ENCODE measurements at places on chromosomes 2 and 18.

- DNase-seq: no peak
Observed at GRCh38 chr2:19786408-19787058, 115.2 kb downstream of the TTC32 start.

DNA sequence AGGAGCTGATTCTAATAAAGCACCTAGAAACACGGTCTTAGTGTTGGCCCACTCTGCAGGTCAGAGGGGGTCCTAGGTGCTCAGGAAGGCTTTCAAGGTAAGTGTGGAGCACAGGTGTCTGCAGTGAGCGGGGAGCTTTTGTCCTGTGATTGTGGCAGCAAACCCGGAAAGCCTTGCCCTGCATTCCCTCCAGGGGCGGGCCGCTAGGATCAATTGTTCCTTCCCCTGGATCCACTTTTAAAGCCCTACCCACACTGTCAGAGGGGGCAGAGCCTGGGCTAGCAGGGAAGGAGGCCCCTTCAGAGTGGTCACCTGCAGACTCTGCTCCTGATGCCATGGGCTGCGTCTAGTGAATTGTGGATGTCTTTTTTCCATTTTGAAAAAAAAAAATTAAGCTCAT is 176.0 kb downstream of the CTIF start:
- no peak for DNase-seq

DNA sequence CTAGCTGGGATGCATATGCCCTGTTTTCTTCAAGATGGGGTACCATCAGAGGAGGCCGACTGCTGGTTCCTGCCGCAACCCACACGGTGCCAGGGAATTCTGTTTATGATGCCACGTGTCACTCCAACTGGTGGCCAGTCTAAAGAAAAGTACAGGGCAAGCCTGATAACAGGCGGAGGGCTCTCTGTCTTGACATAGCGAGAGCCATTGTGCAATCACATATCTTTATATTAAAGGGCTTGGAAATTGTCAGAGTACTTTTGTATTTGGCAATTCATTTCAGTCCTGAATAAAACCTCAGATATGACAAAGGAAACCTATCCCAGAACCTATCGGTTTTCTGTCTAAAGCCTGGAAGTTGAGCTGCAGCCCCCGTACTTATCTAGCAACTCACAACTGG is 768.4 kb downstream of the TDRD15 start:
- DNase-seq: no peak

DNA sequence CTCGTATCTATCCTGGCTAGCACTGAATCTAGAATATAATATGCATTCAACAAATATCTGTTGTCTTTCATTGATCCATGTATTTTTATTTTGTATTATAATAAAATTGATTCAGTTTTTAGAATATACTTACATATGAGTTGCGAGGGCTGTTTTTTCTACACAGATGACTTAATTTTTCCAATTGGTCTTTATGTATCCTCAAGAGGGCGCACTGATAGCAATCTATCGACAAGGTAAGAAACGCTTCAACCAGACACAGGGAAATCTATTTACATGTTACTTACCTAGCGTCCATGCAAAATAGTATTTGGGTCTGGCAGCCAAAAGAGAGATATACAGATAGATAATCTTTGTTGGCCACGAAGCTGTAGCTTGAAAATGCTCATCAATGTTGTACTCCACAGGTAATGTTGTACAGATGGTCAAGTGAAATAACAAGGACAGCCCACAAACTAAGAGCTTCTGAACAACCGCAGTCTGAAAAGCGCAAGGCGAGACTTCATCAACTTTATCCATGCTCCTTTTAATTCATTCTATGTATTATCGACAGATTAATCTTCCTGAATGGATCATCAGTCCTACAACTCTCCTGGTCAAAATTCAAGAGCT is 35.5 kb upstream of the KIDINS220 start:
- no peak for DNase-seq

DNA sequence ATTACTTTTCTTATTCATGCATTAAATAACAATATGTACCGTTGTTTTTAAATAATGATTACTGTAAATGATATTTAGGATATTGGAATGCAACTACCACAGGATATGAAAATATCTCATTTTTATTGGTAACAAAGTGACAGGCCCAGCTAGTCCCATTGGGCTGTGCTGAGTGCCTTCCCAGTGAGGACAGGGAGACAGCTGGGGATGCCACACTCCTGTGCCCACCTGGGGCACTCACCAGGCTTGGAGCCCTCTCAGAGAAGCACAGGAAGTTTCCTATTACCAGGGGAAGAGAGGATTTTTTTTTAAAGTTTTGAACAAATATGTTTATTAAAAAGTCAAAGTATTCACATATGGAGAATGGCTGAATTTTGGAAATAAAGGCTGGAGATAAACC is 48.9 kb downstream of the PARD6G start:
- DNase-seq: no peak

GRCh38 chr18:68399721-68400120 is 315.2 kb downstream of the TMX3 start:
- DNase-seq: no peak

- no peak for DNase-seq
Observed at GRCh38 chr2:37993143-37993542, 68.1 kb downstream of the RMDN2 start.

GRCh38 chr2:68287580-68288441 is 31.9 kb downstream of the CNRIP1 start:
- DNase-seq: no peak

GRCh38 chr2:229673676-229674075 is 40.7 kb downstream of the DNER start:
- no peak for DNase-seq

GRCh38 chr2:132798341-132798740 is 128.3 kb upstream of the LYPD1 start:
- DNase-seq: no peak

DNA sequence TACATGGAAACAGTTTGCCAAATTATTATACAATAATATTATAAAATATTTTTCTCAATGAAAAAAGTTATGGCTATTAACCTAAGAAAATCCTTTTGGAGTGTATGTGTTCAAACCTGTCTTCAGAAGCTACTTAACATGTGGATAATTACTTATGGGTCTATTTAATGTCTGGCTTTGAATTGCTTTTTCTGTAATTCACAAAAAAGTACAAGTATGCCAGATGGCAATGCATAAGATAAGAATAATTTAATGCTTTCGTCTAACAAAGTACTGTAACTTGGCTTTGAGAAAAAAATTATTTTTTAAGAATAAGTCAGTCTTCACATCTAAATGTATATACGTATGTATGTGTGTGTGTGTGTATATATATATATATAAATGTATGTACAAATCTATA is 1073.0 kb downstream of the TDRD15 start:
- no peak for DNase-seq

- no peak for DNase-seq
Observed at GRCh38 chr2:240462073-240462706, 26.7 kb downstream of the GPC1 start.

GRCh38 chr2:240362826-240363745 is 72.4 kb upstream of the GPC1 start:
- DNase-seq: no peak

GRCh38 chr18:14975431-14975830 is 227.5 kb downstream of the ANKRD30B start:
- DNase-seq: no peak

DNA sequence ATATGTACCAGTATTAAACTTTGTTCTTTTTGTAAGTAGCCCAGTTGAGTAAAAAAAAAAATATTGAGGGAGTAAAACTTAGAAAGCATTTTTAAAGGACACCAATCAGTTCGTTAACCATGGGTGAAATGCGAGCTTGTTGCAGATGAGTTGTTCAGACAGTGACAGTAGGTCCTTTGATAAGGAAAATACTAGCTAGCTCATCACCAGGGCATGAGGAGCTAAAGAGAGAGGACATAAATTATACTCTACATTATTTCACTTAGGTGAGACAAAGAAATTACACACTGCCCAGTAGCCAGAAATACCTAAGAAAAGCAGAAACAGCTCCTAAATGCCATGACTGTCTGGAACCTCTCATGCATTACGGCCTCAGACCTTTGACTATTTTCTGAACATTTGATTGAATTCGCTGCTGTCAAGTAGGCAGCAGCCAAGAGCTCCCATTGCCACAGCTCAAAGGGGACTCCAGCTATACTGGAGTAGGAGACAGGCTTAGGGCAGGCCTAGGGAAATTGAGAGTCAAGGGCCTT is 2.6 kb upstream of the HNRNPLL start:
- no peak for DNase-seq

DNA sequence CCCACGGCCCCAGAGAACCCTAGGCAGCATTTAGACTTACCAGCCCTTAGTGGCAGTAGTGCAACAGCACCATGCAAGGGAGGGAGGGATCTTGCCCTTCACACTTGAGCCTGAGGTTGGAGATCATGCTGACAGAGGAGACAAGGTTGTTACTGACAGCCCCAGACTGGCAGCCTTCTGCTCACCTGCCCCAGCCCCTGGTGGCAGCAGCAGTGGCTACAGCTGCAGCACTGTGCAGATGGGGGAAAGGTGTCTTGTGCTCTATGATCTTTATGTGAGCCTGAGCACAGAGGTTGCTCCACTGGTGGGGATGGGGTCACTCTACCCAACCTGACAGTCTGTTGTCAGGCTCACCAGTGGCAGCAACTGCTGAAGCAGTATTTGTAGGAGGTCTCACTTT is 501.2 kb upstream of the LRRTM4 start:
- DNase-seq: no peak

GRCh38 chr2:97911206-97911921 is 84.4 kb downstream of the TMEM131 start:
- no peak for DNase-seq

DNA sequence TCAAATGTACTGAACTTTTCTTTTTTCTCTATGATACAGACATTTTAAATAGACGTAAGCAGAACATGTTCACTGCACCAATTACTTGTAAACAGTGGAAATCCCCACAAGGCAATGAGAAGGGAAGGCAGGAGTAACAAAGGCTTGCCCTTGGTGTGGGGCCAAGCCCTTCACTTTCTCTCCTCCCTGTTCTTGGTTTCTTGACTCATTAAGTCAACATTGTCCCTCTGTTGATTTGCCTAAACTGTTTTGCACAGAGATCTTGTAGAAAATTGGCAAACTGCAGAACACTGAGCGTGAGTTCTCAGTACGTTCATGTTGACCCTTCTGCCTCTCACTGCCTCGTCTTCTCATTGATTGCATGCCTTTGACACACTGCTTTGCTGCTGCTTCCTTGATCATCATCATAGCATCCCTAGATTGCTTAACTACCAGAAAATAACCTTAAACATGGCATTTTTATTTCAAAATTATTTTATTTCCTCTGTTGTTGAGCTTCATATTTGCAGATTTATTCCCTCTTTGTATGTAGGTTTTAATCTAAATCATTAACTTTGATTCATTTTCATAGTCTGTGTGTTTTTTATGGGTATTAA is 257.7 kb downstream of the PTGR3 start:
- DNase-seq: no peak

- DNase-seq: no peak
Observed at GRCh38 chr2:121066526-121066925, 218.5 kb downstream of the TFCP2L1 start.

- DNase-seq: no peak
Observed at GRCh38 chr18:48613589-48614404, 75.0 kb downstream of the CTIF start.

- DNase-seq: peak; percentile 67
Observed at GRCh38 chr2:232872826-232873225, 2.8 kb downstream of the SNORC start.

DNA sequence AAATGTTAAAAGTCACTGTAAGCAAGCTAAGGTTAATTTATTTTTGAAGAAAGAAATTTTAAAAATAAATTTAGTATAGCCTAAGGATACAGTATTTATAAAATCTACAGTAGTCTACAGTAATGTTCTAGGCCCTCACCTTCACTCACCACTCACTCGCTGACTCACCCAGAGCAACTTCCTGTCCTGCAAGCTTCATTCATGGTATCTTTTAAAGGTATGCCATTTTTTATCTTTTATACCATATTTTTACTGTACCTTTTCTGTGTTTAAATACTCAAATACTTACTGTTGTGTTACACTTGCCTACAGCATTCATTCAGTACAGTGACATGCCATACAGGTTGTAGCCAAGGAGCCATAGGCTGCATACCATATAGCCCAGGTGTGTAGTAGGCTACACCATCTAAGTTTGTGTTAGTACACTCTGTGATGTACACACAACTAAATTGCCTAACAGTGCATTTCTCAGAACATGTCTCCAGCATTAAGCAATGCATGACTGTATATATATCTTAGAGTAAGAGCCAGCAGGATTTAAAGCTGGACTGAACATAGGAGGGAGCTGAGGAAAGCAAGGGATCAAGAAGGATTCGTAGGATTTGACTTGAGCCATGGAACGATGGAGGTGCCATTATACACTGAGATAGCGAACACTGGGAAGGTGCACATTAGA is 83.1 kb upstream of the KLF7 start:
- DNase-seq: no peak

GRCh38 chr2:68853035-68853434 is 18.2 kb downstream of the BMP10 start:
- no peak for DNase-seq

DNA sequence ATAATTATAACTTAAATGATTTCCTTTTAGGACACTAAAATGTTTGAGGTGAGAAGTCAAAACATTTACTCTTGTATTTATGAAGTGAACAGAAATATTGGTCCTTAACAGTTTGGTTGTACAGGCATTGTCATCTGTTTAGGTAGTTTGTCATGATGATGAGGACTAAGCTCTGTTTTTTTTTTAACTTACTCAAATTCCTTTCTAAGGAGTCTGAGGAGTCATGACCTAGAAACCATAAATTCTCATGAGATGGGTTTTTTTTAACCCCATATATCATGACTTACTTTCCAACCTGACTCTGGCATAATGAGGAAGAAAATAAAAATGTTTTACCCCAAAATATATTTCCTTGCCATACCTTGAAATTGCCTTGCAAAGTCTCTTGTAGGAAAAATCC is 1176.2 kb downstream of the SUCLG1 start:
- DNase-seq: no peak

- no peak for DNase-seq
Observed at GRCh38 chr2:85705680-85706039, 11.5 kb downstream of the GNLY start.

GRCh38 chr2:12778369-12778768 is 61.6 kb downstream of the TRIB2 start:
- no peak for DNase-seq

GRCh38 chr2:3779496-3780049 is 76.2 kb downstream of the DCDC2C start:
- no peak for DNase-seq
